ENCODE measurements at places on chromosomes 12 and 14.

DNA sequence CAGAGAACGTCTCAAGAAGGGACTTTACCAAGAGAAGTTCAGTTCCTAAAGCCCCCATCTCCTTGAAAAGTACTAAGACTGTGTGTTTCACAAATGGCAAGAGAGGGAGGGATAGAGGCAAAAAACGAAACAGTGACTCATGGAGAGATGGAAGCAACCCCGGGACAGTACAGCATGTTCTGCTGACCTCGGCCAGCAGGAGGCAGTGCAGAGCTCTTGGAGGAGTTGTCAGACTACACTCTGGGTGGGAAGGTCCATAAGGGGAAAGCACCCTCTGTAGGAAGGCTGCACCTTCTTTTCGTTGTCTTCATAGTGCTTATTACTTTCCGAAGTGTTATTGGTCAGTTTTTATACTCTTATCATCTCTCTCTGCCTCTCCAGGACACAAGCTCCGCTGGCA is 525.2 kb upstream of the CCDC196 start:
- DNase-seq = peak; percentile 68

- DNase-seq = no peak
These were observed 37.3 kb downstream of the ACTN1 start for GRCh38 chr14:68941820-68942219.

GRCh38 chr12:131379738-131380137 is 331.2 kb upstream of the SFSWAP start:
- no peak for DNase-seq

DNA sequence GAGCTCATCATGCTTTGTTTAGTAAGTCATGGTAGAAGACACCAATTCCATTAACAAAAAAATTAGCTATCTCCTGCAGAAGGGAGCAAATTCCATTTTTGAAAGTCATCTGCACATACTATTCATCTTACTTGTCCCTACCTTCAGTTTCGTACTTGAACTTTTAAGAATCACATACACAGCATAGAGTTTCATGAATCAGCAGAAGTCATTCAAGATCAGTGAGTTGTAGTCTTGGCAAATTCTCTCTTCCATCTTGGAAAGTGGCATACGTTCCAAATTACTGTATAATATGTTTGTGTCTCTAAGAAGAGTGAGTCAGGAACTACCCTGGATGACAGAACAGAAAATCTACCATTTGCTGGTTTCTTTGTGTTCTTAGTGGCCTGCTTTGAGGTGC is 14.1 kb downstream of the VRK1 start:
- DNase-seq = no peak

- no peak for DNase-seq
These were observed 75.0 kb downstream of the BICD1 start for GRCh38 chr12:32181498-32182175.

DNA sequence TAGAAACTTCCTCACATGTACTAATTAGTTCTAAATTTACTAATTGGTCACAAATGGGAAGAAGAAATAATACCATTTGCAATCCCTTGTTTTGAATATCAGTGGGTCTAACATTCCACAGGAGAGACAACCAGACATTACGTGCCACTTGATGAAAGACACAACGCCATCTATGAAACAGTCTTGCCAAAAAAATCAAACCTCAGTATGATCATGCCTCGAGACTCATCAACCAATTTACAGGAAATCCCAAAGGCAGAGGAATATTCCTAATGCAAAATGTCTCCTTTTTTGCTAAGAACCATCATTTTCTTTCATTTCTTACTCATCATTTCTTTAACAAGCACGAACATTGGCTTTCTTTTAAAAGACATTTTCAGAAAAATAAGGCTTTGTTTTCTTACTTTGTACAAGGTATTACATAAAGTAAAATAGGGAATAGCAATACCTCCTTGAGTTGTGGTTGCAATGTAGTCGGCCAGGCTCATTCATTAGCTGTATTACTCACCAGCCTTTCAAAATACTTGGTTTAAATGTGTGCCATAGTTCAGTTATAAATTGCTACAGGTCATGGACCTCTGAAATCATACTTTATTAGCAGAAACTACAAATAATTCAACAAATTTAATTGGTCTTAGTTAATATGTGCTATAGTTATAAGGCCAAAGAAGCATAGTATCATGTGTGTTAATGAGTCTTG is 436.2 kb upstream of the FLRT2 start:
- DNase-seq = no peak

GRCh38 chr12:53543539-53543938 is 36.3 kb upstream of the NPFF start:
- peak; percentile 64 for DNase-seq

DNA sequence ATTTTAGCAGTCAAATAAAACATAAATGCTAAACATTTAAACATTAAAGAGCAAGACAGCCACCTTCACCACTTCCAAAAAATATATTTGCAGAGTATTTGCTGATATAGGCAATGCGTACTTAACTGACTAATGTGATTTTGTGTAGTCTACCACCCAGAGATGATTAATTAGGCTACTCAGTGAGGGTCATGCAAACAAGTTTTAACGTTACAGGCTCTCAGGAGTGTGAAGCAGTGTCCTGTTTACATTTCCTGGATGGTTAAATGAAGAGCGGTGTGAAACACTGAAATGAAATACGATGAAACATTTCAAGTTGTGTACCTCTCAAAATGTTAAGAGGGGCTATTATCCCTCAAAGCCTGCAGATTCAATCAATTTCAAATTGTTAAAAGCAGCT is 165.8 kb upstream of the LRIG3 start:
- no peak for DNase-seq

- DNase-seq = no peak
These were observed 195.4 kb downstream of the DUSP6 start for GRCh38 chr12:89156862-89157262.

- DNase-seq = peak; percentile 68
These were observed 47.9 kb downstream of the PPP1R12A start for GRCh38 chr12:79886917-79887519.

GRCh38 chr12:118330421-118331018 is 42.2 kb downstream of the TAOK3 start:
- DNase-seq = no peak

- DNase-seq = no peak
These were observed 7.5 kb downstream of the LAG3 start for GRCh38 chr12:6779708-6780432.

GRCh38 chr12:96189781-96190180 is 4.4 kb upstream of the ELK3 start:
- no peak for DNase-seq

GRCh38 chr12:48956279-48957140 is 777 bp downstream of the ARF3 start:
- peak; percentile 57 for DNase-seq

DNA sequence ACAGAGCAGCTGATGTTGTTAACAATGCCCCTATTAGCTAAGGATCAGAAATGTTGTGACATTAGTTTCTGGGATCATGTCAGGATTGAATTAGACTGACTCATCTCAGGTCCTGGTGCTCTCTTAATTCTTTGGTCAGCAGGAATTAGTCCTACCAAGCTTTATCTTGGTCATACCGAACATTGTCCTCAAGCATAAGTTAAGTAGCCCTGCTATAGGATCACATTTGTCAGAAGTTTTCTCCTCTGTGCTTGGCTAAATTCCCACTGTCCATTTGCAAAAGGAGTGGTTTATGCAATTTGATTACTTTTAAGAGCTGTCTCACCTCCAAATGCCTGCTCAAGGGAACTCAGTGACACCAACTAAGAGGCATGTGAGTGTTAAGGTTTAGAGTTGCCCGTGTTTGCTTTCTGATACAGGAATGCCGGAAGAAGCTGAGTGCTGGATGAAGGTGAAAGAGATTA is 48.4 kb upstream of the IFNG-AS1 start:
- DNase-seq = no peak

- no peak for DNase-seq
These were observed 155.5 kb downstream of the ZFP36L1 start for GRCh38 chr14:68637106-68638021.
